Activated naive CD8-positive, alpha-beta T cell treated with anti-CD3 and anti-CD28 coated beads, Interleukin-2, amount 50 U/mL, for 16 hours (primary cell): ENCODE measurements at places on chromosomes 7 and 10.

DNA sequence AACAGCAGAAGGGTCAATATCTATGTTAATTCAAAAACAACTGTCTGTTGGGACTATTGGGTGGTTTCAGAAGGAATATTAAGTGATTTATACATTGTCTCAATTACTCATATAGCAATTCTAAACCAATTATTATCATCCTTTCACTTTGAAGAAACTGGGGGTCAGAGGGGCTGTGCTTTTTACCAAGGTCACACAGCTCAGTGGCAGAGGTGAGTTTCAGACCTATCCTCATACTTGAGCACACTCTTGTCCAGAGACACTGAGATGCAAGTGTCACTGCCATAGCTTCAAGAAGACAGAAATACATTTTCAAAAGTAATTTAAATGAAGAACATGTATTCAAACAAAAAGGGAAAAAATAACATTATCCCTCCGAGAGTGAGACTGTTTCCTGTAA lies 195.3 kb downstream of the ARL4A start:
- DNase-seq = no peak

DNA sequence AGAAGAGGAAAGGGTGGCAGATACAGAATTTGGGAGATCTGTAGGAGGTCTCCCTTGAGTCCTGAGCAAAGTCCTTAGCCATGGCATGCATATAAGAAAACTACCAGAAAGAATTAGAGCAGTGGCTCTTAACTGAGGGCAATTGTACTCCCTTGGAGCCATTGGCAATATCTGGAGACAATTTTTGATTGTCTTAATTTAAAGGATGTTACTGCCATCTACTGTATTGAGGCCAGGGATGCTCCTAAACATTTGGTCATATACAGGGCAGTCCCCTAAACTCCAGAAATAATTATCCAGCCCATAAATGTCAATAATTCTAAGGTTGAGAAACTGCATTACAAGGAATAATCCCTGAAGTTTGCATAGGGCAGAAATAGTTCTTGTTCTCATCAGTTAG lies 136.4 kb upstream of the ODAD2 start:
- no peak for DNase-seq

GRCh38 chr10:102627291-102627735 lies 17.0 kb upstream of the TRIM8 start:
- no peak for DNase-seq

DNA sequence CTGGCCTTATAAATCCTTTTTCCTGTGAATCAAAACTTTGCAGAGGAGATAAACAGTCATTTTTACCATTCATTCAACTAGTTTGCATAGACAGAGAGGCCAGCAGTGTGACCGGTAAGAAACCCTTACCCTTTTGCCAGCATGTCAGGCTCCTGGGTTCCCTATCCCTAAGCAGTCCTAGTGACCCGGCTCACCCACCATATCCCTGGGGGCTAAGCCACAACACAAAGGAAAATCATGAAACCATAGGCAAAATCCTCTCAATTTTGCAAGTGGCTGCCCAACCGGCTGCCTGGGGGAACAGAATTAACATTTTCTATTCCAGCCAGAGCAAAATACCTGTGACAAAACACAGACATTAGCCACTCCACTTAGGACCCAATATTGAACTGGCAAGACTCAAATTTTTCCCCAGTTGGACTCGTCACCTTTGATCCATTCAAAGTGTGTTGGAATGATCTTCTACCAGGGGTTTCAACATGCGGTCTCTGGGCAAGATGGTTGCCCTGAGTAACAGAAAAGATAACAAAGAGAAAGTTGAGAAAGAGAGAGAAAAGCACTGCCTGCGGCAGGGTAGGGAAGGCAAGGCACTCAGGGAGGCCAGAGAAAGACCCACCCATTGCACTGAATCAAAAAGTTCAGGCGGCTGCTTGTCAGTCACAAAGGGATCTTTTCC lies 174.8 kb upstream of the NAMPT start:
- no peak for DNase-seq

GRCh38 chr10:130232166-130233034 lies 96.2 kb downstream of the GLRX3 start:
- no peak for DNase-seq

DNA sequence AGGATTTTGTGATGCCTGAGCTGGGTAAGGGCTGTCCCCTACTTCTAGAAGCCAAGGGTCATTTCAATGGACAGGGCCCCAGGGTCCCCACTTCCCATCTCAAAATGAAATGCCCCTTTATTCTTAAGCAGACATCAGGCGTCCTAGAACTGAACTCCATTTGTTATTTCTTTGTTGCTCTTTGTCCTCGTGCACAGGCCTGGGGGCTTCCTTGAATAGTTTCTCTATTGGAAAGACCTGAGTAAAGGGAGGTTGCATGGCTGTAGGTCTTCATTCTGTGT lies 311.4 kb upstream of the ZNF32 start:
- no peak for DNase-seq

- DNase-seq = no peak
Observed at GRCh38 chr7:37728747-37729146, 45.2 kb downstream of the GPR141 start.

GRCh38 chr10:101297901-101298486 lies 56.0 kb upstream of the BTRC start:
- peak; percentile 52 for DNase-seq

DNA sequence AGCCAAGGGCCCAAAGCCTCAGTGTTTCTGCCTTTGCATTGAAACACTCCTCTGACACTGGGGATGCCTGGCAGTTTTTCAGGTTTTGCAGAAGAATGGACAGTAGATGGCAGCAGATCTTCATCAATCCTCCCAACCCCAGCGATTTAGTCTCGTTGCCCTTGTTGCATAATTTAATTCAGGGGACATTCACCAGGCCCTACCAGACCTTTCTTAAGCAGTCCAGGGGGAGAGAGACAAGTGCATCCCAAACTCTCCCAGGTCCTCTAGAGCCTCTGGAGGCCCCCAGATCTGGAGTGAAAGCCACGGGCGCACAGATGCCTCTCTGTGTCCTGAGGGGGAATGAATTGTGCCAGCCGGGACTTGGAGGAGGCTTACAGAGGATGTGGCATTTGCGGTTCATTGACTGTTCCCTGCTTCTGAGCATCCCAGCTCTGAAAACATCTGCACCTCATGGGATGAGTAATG lies 29.6 kb downstream of the MINDY4 start:
- DNase-seq = no peak

GRCh38 chr10:128069351-128070051 lies 56.7 kb downstream of the MKI67 start:
- DNase-seq = peak; percentile 57

GRCh38 chr10:49600781-49601400 lies 9.2 kb upstream of the SLC18A3 start:
- DNase-seq = no peak

- no peak for DNase-seq
Observed at GRCh38 chr10:78599122-78599853, 469.5 kb upstream of the ZMIZ1 start.

DNA sequence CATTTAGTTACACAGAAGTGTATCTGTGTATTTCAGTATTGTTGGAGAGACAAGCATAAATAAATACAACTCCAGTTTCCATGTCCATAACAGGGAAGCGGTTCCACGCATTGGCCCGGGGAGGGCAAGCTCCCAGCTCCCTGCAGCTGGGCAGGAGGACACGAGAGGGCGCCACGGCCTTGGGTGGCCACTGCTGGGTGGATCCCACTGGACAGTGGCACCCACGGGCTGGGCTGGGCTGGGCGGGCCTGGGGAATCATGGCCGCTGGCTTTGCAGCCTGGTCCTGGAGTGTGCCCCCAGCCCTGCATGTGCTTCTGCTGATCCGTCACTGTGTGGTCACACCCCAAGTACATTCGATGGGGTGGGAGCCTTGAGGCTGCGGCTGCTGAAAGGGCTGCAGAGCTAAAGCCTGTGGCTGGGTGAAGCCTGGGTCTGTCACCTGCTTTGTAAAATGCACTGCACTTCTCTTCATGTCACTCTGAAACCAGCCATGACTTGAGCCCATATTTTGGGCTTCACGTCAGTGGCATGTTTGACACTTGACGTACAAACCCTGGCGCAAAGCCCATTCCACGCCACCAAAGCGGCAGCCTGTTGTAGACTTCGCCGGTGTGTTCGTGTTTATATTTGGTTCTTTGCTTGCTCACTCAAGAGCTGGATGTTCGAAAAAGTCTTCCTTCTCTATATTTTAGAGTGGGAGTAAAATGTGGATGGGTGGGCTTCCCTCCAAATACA lies 27.5 kb downstream of the LRRC27 start:
- DNase-seq = no peak

- no peak for DNase-seq
Observed at GRCh38 chr7:142523821-142524460, 225.3 kb upstream of the PRSS1 start.

- no peak for DNase-seq
Observed at GRCh38 chr7:137981668-137982067, 20.2 kb downstream of the CREB3L2 start.

DNA sequence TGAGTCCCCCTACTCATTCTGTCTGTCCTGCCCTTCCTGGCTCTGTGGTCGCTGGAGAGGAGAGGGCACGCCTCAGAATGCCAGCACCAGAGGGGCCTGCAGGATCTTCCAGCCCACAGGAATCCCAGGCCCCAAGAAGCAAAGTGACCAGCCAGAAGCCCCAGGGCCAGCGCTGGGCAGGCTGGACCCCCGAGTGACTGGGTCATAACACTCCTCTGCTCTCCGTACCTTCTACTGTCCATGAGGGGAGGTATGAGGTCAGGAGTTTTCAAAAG lies 102.6 kb upstream of the GPR26 start:
- DNase-seq = no peak

GRCh38 chr10:97543025-97543546 lies 29.5 kb upstream of the ANKRD2 start:
- no peak for DNase-seq

DNA sequence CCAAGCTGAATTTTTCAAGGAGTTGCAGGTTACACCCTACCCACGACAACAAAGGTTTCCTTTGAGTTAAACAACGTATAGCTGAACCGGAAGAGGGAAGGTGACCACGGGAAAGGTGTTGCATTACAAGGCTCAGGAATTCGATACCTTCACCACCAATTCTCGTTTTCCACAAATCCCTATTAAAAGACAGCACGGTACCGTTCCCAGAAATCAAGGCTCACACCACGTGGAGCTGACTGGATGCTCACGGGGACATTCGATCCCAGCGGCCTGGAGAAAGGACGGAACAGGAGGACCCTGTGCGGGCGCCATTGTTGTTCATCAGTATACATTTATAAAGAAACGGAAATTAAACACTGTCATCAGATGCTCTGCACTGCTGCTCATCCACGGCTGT lies 56.4 kb downstream of the CTBP2 start:
- no peak for DNase-seq

DNA sequence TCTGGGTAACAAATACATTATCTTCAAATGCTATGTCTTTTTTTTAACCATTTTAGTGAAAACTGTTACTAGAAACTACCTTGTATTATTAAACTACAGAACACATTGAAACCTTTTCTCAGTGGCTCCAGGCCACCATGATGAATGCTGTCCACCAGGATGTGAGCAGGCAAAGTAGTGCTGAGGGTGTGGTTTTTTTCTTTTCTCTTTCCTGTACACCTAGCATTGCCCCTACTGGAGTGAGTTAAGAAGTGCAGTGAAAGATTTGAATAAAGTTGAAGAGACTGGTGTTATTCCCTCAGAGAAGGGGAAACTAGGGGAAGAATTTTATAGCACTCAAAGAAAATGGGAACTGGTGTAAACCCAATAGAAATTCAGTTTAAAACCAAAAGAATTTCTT lies 120.0 kb upstream of the SAMD8 start:
- DNase-seq = no peak

DNA sequence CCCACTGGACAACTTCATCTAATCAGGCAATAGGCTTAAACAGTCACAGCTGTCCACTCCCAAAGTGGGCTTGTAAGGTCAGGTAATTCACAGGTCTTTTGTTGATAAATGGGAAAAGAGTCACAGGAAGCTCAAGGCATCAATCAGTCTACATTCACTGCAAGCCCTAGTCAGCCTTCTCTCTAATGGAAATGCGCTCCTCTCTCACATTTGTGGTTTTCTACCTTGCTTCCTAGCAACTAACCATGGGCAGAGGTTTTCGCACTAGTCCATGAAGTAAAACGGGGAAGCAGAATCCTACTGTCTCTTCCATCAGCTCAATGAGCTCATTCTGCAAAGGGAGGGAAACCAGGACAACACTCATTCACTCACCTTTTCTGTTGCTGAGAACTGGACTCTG lies 53.5 kb upstream of the APBB1IP start:
- no peak for DNase-seq

GRCh38 chr7:18387191-18387735 lies 108.3 kb upstream of the HDAC9 start:
- no peak for DNase-seq

DNA sequence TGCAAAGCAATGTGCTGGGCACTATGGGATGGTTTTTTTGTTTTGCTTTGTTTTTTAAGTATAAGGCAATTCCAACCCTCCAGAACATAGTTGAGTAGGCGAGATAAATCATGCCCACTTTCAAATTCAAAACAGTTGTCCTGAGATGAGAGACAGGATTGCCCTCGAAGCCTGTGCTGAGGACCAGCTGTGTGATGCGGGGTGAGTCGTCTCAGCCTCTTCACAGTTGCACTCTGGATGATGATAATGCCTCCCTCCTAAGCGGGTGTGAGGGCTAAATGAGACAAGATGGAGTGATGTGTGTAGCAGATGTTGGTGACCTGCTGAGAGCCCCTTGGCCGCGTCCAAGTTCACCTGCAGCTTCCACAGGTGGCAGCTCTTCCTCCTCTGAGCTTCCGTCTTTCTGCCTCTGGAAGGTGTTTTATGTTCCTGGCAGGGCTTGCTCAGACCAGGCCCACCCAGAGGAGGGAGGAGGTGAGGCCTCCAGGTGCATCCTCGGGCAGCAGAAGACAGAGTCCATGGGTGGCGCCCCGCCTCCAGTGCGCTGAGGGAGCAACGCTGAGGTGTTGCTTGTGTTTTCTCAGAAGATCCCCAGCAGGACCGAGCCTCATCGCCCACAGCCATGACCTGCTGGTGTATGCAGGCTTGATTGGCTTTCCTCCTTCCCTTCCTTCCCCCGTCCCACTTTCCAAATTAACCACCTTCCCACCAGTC lies 30.6 kb downstream of the ECHDC3 start:
- no peak for DNase-seq

DNA sequence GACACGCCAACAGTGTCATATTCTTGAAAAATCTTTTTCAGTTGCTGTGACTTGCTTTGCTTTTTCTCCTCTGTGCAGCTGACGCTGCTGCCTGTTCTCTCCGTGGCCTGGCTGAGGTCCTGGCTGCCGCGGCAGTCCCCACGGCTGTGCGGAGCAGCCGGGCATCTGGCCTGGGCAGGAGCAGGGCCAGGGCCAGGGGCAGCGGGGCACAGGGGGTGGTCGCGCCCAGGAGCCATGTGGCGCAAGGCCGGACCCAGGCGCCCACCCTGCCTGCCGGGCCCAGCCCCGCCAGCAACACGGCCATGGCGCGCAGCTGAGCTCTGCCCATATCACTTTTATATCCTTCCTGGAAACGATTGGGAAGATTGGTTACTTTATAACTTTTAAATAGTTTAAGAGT lies 109.4 kb upstream of the ACBD5 start:
- no peak for DNase-seq

- DNase-seq = no peak
Observed at GRCh38 chr10:98646998-98647917, 200.5 kb upstream of the HPS1 start.

- DNase-seq = no peak
Observed at GRCh38 chr10:121978511-121978910, 3.5 kb upstream of the NSMCE4A start.
